ENCODE measurements at places on chromosomes 16 and 17. TPM values are rescaled to one million over a fixed set of nuclear protein-coding genes. Genes with fewer than 3 reads are reported as not detected.

- peak; percentile 75 for DNase-seq
Measured at GRCh38 chr17:37848690-37849616, 75.3 kb upstream of the TBC1D3K start.

DNA sequence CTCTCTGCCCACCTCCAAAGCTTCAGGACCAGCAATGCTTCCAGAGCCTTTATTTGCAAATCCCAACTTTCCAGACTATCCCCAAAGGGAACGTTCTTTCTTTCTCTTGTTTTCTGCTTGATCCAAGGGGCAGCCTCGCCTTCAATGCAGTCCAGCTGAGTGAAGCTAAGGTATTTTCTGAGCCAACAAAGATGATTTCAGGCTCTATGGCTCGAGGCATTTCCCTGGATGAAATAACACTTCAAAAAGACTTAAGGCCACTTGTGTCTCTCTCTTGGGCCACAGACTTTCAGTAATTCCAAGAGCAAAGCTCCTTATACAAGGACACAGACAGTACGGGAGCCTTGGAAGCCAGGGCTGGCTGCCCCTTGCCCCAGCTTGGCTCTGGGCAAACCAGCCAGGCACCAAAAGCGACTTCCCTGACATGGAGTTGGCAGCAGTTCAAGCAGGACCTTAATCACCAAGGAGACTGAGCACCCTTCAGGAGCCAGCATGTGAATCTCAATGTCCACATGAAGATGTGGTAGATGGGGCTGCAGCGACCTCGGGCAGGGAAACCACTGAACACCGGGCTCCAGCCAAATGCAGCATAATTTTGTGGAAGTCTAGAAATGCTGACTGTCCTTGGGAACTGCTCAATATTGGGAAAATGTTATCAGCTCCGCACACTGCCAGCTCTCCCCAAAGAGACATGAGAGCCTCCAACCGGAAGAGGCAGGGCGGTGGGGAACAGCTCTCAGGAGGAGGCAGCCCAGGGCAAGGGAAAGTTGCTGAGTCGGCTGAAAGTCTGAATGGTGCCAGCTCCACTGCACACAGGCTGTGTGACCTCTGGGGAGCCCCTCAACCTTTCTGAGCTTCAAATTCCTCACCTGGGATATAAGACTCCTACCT, 39.0 kb downstream of the TK2 start:
- peak; percentile 31 for DNase-seq

DNA sequence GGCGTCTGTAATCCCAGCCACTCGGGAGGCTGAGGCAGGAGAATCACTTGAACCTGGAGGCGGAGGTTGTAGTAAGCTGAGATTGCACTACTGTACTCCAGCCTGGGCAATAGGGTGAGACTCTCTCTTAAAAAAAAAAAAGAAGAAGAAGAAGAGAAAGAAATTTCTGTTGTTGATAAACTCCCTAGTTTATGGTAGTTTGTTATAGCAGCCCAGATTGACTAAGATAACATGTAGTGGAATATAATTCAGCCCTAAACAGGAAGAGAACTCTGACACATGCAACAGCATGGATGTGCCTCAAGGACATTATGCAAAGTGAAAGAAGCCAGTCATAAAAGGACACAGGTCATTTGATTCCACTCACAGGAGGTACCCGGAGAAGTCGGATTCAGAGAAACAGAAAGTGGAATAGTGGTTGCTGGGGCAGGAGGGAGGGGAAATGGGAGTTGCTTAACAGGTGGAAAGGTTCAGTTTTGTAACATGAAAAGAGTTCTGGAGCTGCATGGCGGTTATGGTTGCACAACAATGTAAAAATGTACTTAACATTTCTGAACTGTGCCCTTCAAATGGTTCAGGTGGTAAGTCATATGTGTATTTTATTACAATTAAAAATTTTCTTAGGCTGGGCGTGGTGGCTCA, 26.0 kb upstream of the PRM1 start:
- DNase-seq = no peak

Gene DOC2A
- total RNA-seq = not detected
